ENCODE measurements at places on chromosomes 1 and 21.

GRCh38 chr1:40748841-40749718 is 34.5 kb upstream of the KCNQ4 start:
- no peak for DNase-seq

DNA sequence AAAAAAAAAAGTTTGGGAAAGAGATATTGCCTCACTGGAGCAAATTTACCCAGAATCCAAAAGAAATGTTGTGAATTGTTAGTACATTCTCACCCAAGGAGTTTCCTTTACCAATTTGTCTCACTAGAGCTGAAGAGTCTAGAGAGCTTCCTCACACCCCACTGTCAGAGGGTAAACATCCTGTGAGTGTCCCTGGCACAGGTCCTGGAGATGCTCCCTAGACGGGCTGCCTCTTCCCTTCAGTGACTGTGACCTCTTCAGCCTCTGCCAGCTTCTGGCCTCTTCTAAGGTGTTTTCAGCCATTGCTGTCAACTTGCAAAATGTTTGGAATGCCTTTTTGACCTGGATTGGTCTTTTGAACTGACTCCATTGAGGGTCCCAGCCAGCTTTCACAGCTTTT is 159.4 kb downstream of the DHRS3 start:
- DNase-seq, result no peak

DNA sequence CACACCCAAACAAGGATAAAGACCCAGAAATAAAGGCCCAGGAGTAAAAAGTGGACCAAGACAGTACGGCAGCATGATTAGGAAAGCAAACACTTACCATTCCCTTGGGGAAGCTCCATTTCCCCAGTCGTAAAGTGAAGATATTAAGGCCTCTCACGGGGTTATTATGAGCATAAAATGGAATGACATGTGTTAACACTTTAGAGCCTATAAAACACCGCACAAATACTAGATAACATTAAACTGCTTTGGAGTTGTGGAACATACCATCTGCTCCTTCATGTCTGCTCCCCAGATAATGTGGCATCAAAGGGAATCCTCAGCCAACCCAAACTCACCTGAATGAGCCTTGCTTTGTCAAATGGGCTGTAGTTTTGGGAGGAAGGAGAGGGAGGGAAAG is 8.9 kb upstream of the ITLN2 start:
- no peak for DNase-seq

DNA sequence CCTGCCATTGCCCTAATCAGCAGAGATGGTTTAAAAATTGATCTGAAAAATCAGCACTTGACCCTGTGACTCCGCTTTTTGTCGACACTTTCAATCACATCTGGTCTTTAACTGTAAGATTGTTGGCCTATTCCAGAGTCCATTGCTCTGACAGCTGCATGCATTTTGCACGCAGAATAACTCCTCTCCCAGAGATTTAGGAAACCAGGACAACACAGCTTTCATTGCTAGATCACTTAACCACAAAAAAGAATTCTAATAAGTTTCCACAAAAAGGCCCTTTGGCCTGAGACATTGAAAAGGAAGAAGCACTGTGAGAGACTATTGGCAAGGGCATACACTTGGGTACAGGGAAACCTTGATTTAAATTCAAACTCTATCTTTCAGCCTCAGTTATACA is 373.1 kb downstream of the TGFB2 start:
- no peak for DNase-seq

GRCh38 chr21:44371596-44371995 is 18.2 kb downstream of the TRPM2 start:
- DNase-seq, result no peak

- no peak for DNase-seq
These were observed 429.9 kb upstream of the CXADR start for GRCh38 chr21:17082843-17083483.

All from stimulated activated naive CD8-positive, alpha-beta T cell treated with anti-CD3 and anti-CD28 coated beads, Interleukin-15, amount 100 ng/mL, for 72 hours (primary cell).